ENCODE measurements at places on chromosomes 3 and 15.

GRCh38 chr3:150544726-150545125 lies 1.6 kb downstream of the SERP1 start:
- DNase-seq: no peak

- no peak for DNase-seq
Measured at GRCh38 chr3:150210461-150211110, 197.5 kb upstream of the TSC22D2 start.

- DNase-seq: no peak
Measured at GRCh38 chr3:142850395-142851023, 38.4 kb downstream of the PCOLCE2 start.

DNA sequence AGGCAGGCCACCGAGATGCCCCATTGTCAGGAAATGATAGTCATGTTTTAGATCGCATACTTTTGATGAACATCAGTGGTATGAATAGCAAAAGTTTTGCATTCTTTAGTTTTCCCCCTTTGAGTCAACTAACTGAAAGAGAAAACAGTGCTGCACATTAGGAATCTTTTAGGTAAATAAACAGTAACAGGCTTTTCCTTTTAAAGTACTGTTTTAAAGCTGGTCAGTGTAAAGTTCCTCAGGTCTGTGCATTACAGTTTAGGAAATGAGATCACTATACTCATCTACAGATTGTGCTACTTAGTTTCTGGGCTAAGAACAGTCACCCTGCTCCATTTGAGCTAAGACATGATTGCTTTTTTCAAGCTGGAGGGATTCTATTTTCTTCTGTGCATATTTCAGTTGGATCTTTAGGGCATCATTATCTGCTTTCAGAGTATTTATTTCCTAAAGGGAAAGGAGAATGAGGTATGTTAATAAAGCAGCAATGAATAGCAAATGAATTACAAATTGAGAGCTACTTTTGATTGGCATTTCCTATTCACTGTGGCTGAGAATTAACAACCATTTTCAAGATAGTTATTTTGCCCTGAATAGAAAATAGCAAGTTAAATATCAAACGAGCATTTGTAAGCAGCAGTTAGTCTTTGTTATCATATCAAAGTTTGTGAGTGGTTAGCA lies 36.5 kb downstream of the FAM98B start:
- no peak for DNase-seq

GRCh38 chr3:182735672-182736071 lies 57.6 kb upstream of the ATP11B start:
- DNase-seq: no peak

GRCh38 chr3:143855183-143855582 lies 6.9 kb upstream of the SLC9A9 start:
- DNase-seq: peak; percentile 27

GRCh38 chr3:24608701-24609390 lies 114.2 kb upstream of the THRB start:
- no peak for DNase-seq

DNA sequence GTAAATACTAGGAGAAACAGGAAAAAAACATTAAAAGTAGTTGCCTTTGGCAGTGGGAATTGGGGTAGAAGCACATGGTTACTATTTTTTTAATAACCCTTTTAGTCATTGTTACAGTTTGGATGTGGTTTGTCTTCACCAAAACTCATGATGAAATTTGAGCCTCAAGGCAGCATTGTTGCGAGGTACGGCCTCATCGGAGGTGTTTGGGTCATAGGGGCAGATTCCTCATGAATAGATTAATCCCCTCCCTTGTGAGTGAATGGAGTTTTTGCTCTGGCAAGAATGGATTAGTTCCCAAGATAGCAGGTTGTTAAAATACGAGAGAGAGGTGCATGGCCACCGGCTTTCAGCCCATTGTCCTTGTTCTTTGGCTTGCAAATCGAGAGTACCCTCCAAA lies 92.6 kb downstream of the LEKR1 start:
- DNase-seq: no peak

DNA sequence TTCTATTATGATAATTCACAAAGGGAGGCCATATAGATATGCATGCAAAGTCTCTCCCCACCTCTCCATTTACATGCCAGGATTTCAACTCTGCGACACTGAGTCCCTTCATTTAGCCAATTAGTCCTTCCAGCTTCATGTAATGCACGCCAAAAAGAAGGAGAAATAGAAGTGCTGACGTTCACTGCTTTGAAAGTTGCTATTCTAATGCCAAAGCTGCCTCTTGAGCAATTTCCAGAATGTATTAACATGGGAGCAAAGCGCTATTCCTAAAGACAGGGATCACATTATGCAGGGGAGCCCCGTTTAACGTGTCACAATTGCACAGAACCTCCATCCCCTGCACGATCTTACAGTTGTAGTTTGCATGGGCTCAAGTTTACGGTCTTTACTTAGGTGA lies 130.5 kb downstream of the TIGIT start:
- DNase-seq: no peak

GRCh38 chr3:193585530-193585929 lies 7.5 kb upstream of the OPA1 start:
- no peak for DNase-seq

GRCh38 chr15:22262613-22263020 lies 182.3 kb downstream of the OR4M2 start:
- DNase-seq: peak; percentile 30

- no peak for DNase-seq
Measured at GRCh38 chr3:65796676-65797075, 242.0 kb downstream of the MAGI1 start.

DNA sequence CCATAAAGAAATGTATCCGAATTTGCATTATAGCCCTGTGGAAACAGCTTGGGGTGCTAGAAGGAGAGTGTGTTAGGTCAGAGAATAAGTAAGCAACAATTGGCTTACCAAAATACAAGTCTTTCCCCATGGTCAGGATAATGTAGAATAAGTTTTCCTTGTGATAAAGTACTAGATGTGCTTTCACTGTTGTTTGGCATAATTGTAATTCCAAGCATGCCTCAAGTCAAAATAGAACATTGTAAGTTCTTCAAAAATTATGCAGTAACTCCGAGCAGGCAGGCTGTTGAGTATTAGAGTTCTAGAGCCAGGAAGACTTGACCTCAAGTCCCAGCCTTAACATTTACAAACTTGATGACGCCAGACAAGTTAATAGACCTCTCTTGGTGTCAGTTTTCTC lies 242.0 kb downstream of the TUSC7 start:
- DNase-seq: no peak

DNA sequence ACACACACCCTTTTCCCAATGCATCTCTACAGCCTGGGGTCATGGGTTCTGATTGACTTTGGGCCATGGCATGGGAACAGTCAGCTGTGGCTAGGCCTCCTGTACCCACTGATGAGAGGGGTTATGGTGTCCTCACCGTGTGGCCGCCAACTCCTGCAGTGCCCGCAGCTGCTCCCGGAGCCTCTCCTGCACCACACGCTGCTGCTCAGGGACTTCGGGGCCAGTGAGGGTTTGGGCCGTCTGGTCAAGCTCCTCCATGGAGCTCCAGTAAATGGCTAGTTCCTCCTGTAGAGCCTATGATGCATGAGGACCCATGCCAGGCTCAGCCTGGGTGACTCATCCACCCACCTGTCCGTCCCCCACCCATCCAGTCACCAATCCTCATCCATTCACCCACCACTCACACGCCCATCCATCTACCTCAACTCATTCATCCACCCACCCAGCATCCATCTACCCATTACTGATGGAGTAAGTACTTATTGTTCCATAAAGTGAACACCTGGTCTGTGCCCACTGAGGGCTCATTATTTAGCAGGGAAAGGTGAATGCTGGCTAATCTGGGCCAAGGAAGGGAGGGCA lies 21.6 kb downstream of the SPTBN5 start:
- no peak for DNase-seq

DNA sequence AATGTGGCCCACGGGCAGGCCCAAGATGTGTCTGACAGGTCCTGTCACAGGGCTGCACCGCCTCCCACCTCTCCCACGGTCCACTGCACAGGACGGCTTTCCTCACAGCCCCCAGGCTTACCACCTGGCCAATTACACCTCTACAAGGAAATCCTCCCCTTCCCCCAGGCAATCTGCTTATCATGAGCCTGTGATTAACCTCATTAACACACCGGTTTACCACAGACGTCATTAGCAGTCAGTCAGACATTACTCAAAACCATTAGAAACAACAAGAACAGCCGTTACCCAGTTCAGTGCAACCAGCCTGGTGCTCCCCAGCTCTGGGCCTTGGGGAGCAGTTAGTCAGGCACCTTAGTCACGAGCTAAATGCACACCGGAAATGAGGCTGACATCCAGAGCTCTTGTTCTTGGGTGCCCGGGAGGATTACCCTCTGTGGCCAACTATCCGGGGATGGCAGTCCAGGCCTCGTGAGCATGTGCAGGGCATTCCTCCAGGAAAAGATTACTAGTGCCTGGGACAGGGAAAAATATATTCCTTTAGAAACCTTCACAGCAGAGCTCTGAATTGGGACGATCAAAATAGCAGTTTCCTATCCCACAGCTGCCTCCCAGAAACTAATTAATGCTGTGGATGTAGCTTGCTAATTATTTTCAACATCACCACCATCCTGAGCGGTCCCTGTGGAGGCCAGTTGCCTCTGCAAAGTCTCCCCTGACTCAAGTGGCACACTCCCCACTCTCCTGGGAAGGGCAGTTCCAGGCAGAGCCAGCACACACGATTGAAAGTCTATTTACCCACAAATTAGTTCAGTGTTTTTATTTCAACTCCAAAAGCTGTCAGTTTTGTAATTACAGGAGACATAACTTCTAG lies 117.4 kb upstream of the ZBED2 start:
- peak; percentile 17 for DNase-seq

- no peak for DNase-seq
Measured at GRCh38 chr15:45392584-45392855, 14.2 kb upstream of the GATM start.

- DNase-seq: no peak
Measured at GRCh38 chr3:143791386-143791785, 56.9 kb downstream of the SLC9A9 start.

DNA sequence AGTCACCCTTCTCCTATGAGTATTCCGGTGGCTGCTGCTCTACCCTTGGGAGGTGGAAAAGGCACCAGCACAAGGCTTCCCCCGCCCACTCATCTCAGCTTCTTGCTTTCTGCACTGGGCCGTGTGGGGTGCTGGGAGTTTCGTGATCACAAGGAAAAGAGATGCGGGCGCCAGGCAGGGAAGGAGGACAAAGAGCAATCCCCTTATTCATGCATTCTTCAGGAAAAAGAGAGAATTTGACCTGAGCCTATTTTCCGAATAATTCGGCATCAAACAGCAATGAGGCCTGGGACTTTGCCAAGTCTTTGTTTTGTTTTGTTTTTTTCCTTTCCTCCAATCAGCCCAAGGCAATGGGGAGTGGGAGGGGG lies 102.2 kb upstream of the LPP start:
- no peak for DNase-seq

DNA sequence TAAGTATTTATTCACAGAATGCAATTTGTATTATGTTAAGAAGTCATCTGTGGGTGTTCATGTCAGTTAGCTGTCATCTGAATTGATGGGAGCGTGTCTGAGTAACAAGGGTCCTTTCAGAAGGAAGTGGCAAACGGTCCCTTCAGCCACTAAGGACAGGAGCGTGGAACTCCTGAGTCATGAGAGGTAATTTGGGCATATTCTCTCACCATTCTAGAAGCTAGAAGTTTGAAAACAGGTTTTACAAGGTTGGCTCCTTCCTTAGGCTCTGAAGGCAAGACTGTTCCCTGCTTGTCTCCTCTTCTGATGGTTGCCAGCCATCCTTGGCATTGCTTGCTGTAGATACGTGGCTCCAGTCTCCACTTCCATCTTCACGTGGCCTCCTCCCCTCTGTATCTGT lies 19.7 kb downstream of the ABHD2 start:
- no peak for DNase-seq

- DNase-seq: no peak
Measured at GRCh38 chr3:62361261-62361660, 12.1 kb downstream of the FEZF2 start.

DNA sequence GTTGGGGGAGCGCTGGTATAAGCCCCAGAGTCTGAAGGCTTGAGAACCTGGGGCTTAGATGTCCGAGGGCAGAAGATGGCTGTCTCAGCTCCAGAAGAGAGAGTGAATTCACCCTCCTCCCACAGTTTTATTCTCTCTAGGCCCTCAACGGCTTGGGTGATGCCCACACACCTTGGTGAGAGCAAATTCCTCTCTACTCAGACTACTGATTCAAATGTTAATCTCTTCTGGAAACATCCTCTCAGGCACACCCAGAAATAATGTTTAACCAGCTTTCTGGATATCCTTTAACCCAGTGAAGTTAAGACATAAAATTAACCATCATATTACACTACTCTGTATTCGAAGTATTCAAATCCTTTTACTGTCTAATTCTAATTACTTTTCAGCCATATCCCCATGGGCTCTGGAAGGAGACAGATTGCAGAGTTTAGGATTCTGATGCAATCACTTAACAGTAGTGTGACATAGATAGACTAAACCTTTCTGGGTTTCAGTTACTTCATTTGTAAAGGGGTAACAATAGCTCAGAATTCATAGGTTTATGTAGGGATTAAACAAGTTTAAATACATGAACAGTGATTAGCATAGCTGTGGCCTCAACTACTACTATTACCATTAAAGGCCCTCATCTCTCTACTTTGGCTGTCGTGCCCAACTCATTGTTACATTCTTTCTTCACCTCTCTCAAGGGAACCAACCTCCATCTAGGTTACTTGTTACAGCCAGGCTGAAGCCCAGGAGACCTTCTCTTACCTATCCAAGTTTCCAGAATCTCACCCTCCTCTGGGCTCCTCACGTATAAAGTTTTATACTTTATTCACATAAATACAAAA lies 25.7 kb upstream of the ANO10 start:
- DNase-seq: no peak

DNA sequence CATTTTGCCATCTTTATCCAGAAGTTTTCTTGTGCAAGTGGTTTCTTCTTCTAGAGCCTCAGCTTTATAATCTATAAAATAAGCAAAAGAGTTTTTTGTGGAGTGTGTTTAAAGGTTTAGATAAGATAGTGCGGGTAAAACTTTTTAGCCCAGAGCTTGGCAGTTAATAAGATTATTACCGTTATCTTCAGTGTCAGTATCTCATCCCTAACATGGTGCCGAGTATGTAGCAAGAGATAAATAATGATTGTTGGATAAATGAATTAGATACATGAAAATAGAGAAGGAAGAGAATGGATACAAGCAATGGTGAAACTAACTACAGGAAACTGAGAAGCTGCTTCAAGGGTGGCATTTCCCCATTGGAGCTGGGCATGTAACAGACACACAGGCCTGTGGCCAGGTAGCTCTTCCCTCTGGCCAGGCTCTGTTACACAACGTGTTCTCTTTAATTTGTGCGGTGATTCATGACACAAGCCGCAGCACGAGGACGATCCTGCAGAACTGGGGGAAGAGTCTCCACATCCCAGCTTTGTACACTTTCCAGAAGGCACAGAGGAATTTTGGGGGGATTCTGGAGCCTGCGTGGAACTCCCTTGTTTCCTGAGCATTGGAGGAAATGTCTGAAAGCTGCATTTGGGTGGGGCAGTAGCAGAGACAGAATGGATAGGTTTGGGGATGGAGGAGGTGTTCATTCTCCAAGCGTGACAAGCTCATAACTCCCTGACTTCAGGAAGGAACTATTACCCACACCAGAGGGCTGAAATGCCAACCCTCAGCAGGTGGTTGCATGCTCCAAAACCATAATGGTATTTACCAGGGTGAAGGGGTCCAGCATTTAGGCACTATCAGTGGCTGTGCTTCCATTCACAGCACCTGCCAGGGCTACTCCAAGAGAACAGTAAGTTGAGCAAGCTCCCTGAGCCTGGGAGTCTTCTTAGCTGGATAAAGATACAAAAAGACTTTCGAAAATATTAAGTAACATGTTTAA lies 14.2 kb upstream of the ST6GAL1 start:
- no peak for DNase-seq

- no peak for DNase-seq
Measured at GRCh38 chr15:61057376-61057775, 171.7 kb downstream of the RORA start.

- no peak for DNase-seq
Measured at GRCh38 chr15:74453925-74454763, 6.8 kb downstream of the UBL7 start.
